Ovary (tissue), 10 donors: ENCODE measurements at places on chromosomes 4 and X.

- DNase-seq: no peak
Observed at GRCh38 chr4:185778307-185778706, 33.7 kb downstream of the SORBS2 start.

DNA sequence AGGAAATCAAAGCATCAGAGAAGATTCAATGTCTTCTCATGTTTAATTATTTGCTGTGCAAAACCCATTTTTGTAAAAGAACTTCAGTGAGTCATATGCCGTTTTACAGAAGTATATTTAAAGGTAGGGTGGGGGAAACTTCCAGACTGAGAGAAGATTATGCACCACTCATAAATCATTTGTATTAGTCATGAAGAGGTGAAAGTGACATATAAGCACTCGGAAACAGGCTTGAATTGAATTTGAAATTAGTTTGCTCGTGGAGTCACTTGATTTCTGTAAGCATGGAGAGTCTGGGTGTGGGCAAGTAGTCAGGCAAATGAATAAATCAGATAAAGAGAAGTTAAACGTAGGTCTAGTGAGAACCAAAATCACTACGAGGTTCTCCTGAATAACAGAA, 335.1 kb downstream of the ANK2 start:
- no peak for DNase-seq

GRCh38 chr4:81427344-81427821, 44.3 kb downstream of the RASGEF1B start:
- DNase-seq: no peak

DNA sequence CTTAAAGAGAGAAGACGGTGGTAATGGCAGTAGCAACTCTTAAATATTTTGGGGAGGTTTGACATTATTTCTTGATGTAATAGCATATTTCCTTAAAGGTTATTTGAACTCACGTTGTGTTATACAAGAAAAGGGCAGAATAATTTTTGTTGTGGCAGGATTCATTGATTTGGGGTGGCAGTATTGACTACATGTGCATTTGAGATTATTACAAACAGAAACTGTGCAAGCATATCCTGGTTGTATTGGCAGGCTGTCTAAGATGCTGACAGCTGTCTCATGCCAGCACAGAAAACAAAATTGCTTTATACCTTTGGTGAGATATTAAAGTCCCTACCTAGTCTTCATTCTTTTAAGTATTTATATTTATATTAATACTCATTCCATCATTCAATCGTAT, 300.7 kb upstream of the MAGEC2 start:
- DNase-seq: no peak

DNA sequence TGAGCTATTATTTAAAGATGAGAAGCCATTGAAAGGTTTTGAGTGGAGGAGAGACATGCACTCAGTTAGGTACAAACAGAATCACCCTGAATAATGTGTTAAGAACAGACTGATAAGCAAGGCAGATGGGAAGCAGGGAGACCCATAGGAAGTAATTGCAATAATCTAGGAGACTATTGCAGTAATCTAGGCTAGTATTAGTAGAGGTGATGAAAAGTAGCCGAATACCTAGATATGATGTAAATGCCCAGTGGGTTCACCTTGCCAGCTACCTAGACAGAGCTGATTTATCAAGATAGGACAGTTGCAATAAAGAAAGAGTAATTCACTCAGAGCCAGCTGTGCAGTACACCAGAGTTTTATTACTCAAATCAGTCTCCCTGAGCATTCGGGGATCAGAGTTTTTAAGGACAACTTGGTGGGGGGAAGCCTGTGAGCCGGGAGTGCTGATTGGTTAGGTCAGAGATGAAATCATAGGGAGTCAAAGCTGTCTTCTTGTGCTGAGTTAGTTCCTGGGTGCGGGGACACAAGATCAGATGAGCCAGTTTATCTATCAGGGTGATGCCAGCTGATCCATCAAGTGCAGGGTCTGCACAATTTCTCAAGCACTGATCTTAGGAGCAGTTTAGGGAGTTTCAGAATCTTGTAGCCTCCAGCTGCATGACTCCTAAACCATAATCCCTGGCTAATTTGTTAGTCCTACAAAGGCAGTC, 427.5 kb downstream of the RPA4 start:
- DNase-seq: no peak

GRCh38 chr4:101348367-101348827, 1.1 kb upstream of the PPP3CA start:
- no peak for DNase-seq

DNA sequence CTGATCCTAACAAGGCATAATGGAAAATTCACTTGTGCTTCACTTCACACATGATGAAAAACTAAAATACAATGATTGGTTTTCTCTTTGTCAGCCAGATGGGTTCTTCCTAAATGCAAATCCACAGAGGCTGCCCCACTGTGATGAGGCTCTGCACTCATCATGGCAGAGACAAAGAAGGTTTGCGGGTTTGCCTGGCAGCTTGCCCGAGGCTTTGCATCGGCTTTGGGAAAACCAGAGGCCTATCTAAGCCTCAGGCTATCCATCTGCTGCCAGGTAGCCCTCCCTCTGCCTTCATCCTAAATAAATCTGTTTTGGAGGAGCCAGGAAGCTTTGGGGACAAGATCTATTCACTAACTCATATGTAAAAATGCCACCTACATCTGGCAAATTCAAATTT, 244.2 kb downstream of the PACRGL start:
- no peak for DNase-seq

GRCh38 chr4:77358315-77358928, 201.4 kb downstream of the CCNG2 start:
- DNase-seq: no peak

GRCh38 chrX:123917069-123917468, 44.4 kb upstream of the STAG2 start:
- DNase-seq: no peak

- no peak for DNase-seq
Observed at GRCh38 chrX:123324625-123325024, 140.5 kb downstream of the GRIA3 start.

DNA sequence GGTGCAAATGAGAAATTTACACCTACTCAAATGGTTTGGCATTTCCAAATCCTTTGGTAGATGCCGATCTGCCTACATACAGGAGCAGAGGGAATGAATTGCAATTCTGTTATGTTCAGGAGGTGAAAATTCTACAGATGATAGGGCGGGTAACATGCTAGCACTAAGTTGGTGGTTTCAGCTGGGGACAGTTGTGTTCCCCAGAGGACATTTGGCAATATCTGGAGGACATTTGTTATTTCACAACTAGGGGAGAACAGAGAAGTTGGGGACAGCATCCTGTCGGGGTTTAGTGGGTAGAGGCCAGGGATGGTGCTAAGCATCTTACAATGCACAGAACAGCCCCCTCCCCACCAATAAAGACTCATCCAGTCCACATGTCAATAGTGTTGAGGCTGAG, 96.5 kb upstream of the PUDP start:
- DNase-seq: no peak

GRCh38 chrX:100606753-100607152, 22.0 kb downstream of the TNMD start:
- no peak for DNase-seq

- DNase-seq: no peak
Observed at GRCh38 chr4:152951348-152951747, 15.2 kb downstream of the FHDC1 start.

DNA sequence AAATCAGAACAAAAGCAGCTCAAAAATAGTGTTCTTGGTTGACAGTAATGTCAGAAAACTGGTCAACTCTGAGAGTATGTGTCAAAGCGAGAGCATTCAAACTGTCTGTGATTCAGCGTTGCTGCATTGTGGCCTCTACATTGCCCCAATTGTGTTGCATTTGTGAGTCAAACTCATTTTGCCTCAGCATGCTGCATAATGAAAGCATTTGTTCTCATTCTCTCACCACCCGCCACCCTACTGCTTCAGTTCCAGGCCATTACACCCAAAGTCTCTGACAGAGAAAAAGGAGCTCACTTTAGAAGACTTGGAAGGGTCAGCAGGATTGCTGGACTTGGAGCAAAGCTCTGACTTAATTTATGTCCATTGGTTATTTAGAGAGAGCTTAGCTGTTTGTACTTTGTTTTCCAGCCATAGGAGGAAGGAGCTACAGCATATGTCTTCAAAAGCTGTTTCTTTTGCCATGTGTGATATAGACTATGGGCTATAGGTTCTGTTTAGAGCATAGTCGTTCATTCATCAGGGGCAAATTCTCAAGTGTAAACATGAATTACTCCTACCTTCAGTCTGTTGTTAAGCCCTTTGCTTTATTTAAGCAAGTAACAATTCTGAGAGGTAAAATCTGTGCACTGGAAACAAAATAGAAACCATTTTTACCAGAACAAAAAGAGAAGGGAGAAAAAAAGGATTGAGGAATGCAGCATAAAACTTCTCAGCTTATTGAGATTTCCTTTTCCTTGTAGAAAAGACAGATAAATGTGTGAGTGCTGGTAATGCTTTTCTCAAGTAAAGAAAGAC, 153.4 kb upstream of the ANK2 start:
- no peak for DNase-seq

GRCh38 chr4:99847362-99847976, 30.8 kb downstream of the DAPP1 start:
- DNase-seq: no peak

GRCh38 chr4:48078425-48078824, 55.6 kb downstream of the TXK start:
- DNase-seq: no peak

DNA sequence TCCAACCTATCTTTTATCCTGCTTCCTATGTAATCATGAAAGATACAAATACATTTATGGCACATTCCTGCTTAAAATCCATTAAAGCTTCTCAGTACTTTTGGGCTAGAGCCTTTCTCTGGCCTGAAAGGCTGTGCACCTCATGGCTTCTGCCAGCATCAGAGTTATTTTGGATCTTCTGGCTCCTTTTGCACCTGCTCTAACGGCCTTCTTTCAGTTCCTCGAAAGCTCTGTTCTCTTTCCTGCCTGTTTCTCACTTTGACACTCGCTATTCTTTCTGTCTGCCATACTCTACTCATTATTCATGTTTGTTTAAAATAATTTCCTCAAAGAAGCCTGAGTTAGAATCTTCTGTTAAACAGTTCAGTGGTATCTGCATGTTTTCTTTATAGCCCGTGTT, 86.0 kb downstream of the LRP2BP start:
- no peak for DNase-seq

GRCh38 chr4:81491943-81492342, 20.2 kb upstream of the RASGEF1B start:
- DNase-seq: no peak
